ENCODE measurements at places on chromosomes 7 and 10.

- no peaks in the 10 kb centered on the region for H3K36me3 ChIP-seq
- no peaks in the 10 kb centered on the region for H3K27me3 ChIP-seq
- DNase-seq, result peak; percentile 15
- no peak overlapping the region for H3K4me3 ChIP-seq
- H3K27ac ChIP-seq, result no peak overlapping the region
Observed at GRCh38 chr7:13359656-13360055, 629.8 kb downstream of the ETV1 start.

GRCh38 chr10:117442521-117442920, 67.3 kb upstream of the PDZD8 start:
- no peak for DNase-seq
- H3K27me3 ChIP-seq, result peaks cover 30% of the 10 kb centered on the region
- H3K4me1 ChIP-seq, result no peaks in the 10 kb centered on the region
- peaks cover 38% of the 10 kb centered on the region for H3K36me3 ChIP-seq

- peaks cover 4% of the 10 kb centered on the region for H3K4me1 ChIP-seq
- no peak overlapping the region for H3K27ac ChIP-seq
- H3K4me3 ChIP-seq, result no peak overlapping the region
Observed at GRCh38 chr10:52644373-52645186, 128.0 kb downstream of the MBL2 start.

DNA sequence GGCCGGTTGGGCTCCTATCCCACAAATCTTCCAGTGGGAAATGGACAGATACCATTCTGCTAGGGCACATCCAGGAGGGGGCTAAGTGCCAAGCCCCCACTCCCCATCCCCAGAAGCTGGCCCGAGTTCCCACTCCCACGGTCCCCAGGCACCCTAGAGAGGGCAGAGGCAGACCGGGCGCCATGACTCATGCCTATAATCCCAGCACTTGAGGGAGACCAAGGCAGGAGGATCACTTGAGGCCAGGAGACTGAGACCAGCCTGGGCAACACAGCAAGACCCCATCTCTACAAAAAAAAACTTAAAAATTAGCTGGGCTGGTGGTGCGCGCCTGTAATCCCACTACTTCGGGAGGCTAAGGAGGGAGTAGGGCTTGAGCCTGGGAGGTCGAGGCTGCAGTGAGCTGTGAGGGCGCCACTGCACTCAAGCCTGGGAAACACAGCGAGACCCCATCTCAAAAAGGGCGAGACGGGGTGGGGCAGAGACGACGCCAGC, 870 bp downstream of the GNA12 start:
- H3K27ac ChIP-seq, result peak overlapping the region; percentile 65
- peaks cover 46% of the 10 kb centered on the region for H3K4me1 ChIP-seq
- peak overlapping the region; percentile 82 for H3K4me3 ChIP-seq
- no peak for DNase-seq
- H3K27me3 ChIP-seq, result no peaks in the 10 kb centered on the region

DNA sequence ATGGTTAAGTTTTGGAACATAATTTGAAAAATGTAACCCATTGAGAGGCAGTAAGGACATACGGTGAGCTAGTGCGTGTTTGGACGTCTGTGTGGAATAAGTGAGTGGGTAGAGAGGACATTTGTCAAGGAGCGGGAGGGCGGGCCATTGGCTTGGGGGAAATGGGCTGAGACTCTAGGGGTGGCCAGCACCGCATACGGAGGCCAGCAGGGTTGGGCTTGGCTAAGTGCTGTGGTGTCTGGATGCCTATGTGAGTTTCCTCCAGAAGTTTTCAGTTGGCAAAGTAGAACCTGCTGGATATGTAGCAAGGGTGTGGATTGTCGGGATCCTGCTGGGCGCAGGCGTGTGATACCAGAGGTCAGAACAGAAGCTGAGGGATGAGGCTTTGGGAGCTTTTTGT, 103.0 kb downstream of the TCF7L2 start:
- H3K27ac ChIP-seq, result peak overlapping the region; percentile 99
- peak overlapping the region; percentile 46 for H3K4me3 ChIP-seq
- peaks cover 5% of the 10 kb centered on the region for H3K36me3 ChIP-seq
- peak; percentile 31 for DNase-seq
- peaks cover 85% of the 10 kb centered on the region for H3K4me1 ChIP-seq
